ENCODE measurements at places on chromosomes 4 and X.

- no peak for DNase-seq
Observed at GRCh38 chr4:88759039-88759894, 61.6 kb upstream of the NAP1L5 start.

GRCh38 chrX:31540313-31540712 is 468.5 kb upstream of the FTHL17 start:
- DNase-seq: no peak

DNA sequence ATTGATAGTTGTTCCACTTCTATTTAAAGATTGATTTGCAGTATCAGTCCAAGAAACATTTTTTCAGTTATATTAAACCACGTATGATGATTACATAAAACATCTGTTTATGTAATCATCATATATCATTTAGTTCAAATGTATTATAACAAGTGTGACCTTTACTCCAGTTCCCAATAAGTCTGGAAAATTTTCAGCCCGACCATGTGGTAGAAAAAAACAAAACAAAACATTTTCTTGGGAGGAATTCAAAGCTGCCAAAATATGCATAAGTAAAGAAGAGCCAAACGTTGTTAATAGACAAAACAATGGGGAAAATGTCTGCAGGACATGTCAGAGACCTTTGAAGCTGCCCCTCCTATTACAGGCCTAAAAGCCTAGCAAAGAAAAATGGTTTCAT is 709.1 kb downstream of the FAT4 start:
- no peak for DNase-seq

GRCh38 chrX:15601932-15602331 is 1.2 kb upstream of the ACE2 start:
- DNase-seq: no peak

- DNase-seq: no peak
Observed at GRCh38 chr4:48602763-48603162, 112.7 kb downstream of the ZAR1 start.

GRCh38 chr4:83284193-83285054 is at the start of gene COQ2:
COQ2 (minus strand) TSS chr4:83284798; CDS start chr4:83284764, 34 bp downstream.
- DNase-seq: peak; percentile 82

DNA sequence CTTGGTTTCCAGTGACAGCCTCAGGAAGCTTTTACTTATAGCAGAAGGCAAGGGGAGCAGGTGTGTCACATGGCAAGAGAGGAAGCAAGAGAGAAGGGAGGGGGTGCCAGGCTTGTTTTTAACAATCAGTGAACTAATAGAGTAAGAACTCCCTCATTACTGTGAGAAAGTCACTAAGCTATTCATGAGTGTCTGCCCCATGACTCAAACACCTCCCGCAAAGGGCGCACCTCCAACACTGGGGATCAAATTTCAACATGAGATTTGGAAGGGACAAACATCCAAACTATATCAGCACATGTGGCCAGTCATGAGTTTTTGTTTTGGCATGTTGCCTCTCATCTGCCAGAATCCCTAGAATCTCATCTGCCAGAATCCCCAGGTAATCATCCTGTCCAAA is 183.5 kb upstream of the C1QTNF7 start:
- DNase-seq: no peak

DNA sequence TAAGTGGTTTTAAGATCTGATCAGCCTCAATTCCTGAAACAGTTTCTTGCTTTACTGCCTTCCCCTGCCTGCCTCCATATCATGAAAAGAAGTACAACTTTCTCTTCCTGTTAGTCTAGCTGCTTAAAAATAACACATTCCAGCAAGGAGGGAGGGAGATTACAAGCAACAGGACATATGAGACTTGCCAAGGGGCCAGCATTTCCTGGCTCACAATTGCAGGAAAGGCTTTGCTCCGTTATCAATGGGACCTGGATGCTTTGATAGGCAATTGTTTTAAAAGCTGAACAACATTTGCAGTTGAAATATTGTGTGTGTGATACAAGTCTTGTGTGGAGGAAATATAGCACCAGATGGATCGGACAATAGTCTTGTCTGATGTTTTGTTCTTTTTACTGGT is 425.0 kb downstream of the FAT4 start:
- DNase-seq: no peak

DNA sequence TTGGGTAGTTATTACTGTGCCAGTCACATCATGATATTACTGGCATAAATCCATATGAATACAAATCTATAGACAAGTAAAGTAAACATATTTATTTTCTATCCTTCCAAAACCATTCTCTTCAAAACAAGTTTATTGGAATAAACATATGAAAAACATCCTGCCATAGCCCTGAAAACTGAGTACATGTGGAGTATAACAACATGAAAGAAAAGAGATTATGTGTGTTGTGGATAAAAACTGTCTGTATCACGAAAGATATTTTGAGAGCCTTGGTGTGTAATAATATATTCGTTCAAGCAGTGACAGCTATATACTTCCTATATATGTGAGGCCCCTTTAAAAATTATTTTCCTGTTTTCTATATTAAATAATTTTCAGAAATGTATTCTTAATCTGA is 1742.2 kb downstream of the ARAP2 start:
- DNase-seq: no peak

DNA sequence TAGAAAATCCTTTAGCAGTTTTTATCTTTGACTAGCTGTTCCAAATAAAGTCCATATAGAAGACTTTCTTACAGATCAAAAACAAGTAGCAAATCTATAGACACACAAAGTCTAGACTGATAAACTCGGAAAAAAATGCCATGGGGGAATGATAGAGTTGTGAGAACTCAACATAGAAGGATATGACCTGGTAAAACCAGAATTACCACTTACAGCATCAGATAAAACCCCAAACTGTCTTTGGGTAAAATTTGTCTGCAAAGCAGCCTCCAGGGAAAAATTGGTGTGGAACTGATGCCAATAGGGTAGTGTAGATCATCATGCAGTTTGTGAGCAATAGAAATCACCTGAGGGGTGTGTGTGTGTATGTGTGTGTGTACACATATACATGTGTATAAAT is 579.1 kb downstream of the SPOCK3 start:
- no peak for DNase-seq

GRCh38 chrX:18677161-18677869 is 5.4 kb upstream of the RS1 start:
- no peak for DNase-seq

GRCh38 chr4:76787898-76788297 is 110.0 kb downstream of the SOWAHB start:
- no peak for DNase-seq

DNA sequence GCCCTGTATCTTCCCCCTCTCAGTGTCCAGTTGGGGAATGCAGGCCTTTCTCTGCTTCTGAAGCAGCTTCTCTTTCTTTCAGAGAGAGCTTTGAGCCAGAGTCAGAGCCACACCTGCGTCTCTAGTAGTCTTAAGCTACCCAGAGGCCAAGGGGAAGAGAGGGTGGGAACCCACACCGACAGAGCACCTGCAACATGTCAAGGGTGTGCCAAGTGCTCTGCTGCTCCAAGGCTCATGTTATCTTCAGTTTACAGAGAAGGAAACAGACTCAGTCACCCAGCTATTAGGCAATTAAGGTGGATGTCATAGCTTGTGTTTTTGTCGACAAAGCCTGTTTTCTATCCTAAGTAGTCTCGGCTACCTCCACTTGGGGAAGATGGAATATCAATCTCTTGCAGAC is 22.7 kb upstream of the RNF212 start:
- DNase-seq: peak; percentile 78

DNA sequence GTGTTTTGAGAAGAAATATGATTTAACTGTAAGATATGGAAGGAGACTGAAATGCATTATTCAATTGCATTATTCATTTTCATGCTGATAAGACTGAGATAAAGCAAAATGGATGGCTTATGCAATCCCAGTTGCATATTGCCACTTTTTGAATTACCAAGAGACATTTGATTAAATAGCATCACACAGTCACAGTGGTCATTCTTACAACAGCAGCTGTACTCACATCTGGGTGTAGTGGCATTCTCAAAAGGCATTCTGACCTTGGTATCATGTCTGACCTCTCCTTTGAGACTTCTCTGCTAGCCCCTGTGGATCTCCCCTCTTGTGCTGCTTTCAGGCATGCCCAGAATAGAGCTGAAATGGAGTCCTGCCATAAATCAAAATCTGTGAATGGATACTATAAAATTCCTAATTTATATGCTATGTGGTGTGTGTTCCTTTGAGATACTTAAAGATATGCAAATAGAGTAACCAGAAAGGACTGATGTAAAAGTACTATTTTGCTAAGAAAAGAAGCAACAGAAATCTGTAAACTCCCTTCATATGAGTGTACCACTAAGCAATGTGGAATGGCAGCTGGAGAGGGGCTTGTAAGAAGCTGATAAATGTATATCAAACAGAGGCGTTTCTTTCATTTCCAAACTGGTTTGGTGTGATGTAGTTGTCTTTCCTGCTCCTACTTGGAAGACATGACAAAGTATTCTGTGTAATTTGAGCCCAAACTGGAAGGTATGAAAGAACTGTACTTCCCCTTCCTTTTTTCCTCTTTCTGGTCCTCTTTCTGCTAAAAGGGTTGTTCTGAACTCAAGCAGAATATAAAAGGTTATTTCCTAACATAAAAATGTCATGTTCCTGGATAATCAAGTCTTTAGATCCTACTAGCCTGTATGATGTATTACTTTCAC is 25.4 kb upstream of the METAP1 start:
- no peak for DNase-seq

DNA sequence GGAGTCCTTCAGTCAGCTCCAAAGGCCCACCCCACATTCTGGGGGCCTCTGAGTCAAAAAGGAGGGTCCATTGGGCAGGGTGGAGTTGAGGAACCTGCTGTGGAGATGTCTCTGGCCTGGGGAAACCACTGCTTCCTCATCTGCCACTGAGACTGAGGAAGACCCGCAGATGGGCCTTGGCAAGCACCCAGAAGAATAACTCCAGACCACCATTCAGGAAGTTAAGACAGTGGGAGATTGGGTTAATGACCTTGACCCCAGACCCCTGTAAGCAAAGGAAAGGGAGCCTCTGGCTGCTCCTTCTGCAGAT is 8.1 kb upstream of the HSD17B10 start:
- DNase-seq: no peak

DNA sequence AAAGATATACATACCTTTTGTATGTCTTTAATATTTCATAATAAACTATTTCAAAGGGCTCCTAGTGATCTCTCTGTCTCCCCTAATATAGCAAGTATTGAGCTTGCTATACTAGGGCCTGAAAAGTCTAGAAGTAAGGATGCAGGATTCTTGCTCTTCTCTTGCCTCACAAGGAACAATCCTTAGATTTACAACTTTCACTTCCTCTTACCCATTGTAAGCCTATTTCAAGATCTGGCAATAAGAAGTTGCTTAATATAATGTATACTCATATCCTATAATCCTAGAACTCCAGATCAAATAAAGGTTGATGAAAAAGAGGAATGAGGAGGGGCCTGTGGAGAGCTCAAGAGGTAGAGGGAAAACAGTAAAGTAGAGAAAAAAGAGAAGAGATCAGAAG is 40.8 kb upstream of the CHRDL1 start:
- no peak for DNase-seq

DNA sequence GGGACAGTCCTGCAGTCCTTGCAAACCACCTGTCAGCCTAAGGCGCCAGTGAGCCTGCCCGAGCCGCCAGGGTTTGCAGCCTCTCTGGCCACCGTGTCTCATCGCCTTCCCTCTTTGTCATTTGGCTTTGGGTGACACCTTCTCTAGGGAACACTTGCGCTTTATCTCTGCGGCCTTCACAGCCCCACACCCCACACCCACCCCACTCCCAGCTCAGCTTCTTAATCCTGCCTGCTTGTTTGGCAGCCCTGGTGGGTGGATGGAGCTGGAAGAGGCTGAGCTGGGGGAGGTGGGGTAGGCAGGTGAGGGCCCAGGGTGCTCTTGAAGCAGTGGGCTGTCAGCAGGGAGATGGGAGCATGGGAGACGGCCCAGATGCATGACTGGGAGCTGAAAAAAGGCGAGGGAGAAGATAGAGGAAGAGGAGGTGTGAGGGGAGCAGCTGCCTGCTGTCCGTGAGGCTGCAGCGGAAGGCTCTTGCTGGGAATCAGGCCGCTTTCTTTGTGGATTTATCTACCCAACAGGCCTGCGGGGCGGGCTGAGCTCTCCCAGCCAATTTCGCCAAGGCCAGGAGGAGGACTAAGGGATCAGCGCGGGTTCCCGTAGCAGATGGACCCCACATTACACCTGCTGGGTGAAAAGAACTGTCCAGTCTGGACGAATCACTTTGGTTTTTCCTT is 97.5 kb upstream of the STOX2 start:
- DNase-seq: no peak

DNA sequence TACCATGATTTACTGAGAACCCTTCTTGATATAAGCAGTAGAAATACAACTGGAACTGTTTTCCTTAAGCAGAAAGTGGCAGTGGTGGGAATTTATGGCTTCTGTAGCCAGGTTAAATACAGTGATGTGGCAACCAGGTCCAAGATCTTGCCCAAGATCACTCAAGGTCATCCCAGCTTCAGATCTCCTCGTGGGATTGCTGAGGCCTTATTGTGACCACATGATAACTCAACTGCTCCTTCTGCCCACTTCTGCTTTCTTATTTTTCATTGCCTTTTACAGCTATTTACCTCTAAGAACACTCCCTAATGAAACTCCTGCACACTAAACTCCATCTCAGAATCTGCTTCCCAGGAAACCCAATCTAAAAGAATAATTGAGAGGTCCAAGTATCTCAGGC is 12.4 kb upstream of the CYBB start:
- no peak for DNase-seq

Measured in Jurkat, Clone E6-1 (cell line).